ENCODE measurements at places on chromosomes 7 and 10.

GRCh38 chr10:113504423-113504822 lies 48.4 kb upstream of the HABP2 start:
- no peak for DNase-seq

- DNase-seq: no peak
These were observed 104.1 kb upstream of the DPP6 start for GRCh38 chr7:153948060-153948459.

DNA sequence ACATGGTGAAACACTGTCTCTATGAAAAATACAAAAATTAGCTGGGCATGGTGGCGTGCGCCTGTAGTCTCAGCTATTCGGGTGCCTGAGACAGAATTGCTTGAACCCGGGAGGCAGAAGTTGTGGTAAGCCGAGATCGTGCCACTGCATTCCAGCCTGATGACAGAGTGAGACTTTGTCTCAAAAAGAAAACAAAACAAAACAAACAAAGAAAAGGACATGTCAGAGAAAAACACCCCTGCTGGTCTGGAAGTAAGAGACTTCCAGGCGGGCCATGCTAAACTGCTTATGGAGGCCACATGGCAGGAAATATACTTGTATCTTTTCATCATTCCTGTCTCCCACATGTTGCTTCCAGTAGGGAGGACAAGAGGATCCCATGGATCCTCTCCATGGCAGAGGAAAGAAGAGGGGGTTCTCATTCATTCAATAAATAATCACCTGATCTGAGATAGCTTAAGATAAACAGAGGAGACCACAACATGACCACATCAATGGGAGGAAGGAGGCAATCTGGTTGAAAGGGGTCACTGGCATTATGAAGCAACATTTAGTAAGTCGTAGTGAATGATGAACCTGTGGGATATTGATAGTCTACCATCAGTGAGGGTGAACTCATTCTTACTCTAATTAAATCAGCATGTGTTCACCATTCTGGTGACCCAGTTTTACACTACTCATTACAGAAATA lies 60.5 kb upstream of the ZNF138 start:
- DNase-seq: no peak

DNA sequence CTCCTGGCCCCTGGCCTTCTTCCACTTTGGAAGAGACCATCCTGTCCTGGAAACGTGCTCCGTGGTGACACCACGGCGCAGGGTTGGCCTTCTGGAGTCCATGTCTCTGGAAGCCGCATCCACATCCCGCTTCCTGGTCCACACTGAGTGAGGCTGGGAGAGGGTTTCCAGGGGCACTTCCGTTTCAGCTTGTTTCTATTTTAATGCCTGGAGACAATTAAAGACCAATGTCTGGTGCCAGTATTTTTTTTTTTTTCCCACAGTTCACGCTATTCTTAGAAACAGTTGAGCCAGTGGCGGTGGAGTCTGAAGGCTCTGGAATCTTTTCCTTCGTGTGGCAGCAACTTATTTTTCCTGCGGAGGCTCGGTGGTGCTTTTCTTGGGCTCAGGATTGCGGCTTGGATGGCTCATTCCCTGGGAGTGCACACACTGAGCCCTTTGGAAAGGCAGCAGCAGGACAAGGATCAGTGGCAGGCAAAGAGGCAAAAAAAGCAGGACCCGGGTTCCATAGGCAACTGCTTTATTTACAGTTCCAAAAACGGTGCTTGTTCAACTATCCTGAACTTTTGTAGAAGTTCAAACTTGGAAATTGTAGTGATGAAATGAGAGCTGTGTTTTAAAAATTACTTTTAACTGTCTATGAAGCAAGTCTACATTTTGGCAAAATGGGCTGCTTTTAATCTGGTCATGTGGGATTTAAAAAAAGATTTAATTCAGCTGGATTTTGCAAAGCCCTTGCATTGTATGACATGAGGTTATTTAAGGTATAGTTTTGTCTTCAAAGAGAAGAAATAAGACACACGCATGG lies 202.8 kb downstream of the BAMBI start:
- DNase-seq: no peak

DNA sequence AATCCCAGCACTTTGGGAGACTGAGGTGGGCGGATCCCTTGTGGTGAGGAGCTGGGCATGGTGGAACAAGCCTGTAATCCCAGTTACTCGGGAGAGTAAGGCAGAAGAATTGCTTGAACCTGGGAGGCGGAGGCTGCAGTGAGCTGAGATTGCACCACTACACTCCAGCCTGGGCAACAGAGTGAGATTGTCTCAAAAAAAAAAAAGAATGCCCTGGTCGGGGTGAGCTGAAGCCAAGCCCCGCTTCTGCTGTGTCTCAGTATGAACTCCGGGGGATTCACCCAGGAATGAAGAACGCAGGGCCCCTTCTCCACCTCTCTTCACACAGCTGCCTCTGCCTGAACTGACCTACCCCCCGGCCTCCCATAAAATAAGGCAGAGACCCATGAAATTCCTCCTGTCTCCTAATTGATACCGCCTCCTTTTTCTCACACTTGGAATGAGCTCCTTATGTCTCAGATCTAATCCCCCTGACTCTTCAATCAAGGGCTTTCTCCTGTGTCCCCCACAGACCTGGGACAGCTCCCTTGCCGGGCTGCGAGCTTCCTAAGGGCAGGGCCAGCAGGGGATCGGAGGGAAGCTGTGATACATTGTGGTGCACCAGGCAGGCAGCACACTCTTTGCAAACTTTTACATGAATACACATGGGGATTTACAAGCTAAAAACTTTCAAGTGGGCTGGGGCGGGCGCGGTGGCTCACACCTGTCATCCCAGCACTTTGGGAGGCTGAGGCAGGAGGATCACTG lies 911 bp upstream of the ZP3 start:
- DNase-seq: no peak

DNA sequence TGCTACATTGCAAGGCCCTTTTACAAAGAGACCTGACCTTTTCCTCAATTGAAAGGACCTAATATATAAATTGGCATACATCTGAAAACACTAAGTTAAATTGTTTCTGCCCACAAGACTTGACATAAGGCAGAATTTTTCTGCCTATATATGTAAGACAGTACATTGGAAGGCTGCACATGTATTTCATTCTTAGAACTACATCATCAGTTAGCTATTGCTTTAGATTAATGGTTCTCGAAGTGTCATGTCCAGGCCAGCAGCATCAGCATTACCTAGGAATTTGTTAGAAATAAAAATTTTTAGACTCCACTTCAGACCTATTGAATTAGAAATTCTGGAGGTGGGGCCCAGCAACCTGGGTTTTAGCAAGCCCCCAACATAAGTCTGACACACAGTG lies 373.9 kb downstream of the LRRTM3 start:
- no peak for DNase-seq

DNA sequence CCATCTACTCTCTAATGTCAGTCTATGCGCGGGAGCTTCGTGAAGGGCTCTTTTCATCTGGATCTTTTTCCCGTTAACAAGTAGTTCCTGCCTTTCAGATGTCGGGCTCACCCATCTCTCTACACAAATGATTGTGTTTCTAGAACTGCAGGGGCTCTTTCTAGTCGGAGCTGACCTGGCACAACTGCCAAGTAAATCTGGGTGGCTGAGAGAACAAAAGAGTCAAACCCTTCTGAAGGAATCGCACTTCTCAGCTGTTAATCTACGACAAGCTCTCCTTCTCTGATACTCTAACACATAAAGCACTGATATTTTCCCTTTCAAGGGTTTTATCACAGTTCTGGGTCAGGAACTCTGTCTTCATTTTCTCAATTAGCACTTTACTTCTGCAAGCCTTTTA lies 144.7 kb downstream of the NRP1 start:
- no peak for DNase-seq

DNA sequence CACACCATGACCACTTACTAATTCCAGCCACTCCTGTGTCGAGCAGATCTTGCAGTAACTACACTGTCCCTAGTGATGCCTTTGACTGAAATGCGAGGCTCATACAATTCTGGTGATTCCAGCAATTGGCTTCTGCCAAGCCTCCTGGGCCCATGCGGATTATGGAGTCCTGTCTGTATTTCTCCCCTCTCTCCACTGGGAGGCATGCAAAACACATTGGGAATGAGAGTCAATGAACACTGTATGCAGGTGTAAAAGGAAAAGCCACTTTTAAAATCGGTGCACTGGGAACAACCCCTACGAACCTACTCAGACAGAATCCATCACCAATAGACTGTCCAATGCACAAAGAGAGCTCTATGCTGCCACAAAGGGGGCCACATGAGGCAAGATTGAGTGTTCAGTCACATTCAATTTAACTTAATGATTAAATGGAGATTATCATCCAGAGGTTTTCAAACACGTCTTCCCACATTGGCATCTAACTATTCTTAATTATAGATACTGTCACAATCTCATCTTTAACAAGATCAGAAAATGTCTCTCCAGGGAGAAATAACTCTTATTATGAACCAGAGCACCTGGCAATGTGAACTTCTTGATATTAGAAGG lies 550.6 kb downstream of the GLRX3 start:
- DNase-seq: no peak

DNA sequence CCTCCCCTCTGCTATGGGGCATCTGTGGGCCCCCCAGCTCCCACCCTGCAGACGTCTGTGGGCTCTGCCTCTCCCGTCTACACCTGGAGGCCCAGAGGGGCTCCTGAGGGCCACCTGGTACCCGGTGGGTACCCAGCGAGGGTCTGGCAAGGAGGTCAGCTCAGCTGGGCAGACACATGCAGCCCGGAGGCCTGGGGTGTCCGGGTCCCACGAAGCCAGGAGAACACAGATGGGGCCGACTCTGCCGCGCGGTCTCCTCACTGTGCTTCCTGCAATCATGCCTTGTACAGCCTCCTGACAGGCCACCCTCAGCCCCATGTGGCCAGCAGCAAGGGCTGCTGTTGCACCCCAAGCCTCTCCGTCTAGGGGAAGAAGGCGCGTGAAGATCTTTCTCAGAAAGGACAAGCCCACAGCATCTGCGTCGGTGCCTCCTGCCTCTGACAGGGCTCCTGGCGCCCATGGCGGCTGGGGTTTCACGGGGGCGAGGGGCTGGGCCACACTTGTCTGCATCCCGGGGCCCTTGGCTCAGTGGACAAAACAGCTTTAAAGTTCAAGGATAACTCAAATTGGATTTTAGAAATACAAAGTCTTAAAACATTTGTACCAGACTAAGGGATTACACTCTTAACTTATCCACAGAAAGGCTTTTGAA lies 391.3 kb downstream of the DNAJB6 start:
- no peak for DNase-seq

GRCh38 chr7:27083646-27084045 lies 12.2 kb downstream of the HOXA1 start:
- DNase-seq: no peak

DNA sequence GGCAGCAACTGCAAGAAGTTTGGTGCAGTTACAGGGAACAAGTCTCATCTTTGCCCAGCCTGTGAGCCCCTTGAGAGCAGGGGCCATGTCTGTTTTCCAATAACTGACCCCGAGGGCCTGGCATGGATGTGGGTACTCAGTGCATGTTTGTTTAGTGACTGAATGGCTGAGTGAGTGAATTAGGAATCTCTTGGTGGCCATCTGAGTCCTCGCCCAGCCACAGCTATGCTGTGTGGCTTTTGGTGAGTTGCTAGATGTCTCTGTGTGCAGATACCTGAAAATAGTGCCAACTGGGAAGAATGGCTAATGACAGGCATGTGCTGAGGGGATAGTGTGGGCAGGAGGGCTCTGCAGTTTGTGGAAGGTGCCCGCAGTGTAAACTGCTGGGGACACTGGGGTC lies 54.4 kb upstream of the PCBD1 start:
- no peak for DNase-seq

- DNase-seq: peak; percentile 49
These were observed 711.5 kb upstream of the C7orf33 start for GRCh38 chr7:147878912-147879661.

DNA sequence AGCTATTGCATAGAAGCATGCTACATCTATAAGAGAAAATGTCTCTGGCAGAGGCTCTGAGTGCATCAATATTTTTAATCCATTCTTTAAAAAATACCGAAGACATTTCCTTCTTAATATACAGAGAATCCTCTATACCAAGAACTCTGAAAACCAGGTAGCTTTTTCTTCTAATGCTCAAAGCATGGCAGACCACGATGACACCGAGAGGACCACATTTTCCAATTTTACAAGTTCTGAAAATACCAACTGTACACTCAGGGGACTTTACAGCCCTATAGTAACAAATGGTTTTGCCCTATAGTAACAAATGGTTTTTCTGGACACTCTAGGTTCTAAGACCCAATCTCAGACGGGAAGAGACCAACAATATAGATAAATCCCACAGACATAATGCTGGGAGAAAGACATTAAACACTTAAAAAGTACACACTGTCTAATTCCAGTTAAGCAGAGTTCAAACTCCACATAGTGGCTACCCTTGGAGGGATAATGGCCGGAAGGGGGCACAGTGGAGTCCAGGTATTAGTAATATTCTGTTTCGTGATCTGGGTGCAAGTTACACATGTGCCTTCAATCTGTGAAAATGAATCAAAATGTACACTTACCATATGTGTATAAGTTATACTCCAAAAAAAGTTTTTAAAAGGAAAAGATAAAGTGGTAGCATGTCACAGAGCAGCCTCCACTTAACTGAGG lies 26.2 kb downstream of the CCDC6 start:
- no peak for DNase-seq

DNA sequence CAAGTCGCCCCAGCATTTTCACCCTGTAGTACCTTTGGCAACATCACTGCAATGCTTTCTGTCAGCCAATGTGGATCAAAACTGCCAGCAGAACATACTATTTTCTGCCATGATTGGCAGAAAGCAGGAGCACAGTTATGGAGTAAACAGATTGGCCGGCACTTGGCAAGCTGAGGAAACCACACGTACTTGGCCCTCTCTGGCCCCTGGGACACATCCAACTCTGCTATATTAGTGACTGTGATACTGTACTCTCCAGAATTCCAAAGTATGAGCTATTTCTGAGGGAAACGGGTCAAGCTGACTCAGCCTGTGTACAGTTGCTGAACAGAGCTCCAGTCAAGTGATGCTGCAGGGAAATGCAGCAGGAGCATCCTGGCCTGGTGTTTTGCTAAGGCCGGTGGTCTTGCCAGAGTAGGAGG lies 39.8 kb upstream of the LANCL2 start:
- no peak for DNase-seq

DNA sequence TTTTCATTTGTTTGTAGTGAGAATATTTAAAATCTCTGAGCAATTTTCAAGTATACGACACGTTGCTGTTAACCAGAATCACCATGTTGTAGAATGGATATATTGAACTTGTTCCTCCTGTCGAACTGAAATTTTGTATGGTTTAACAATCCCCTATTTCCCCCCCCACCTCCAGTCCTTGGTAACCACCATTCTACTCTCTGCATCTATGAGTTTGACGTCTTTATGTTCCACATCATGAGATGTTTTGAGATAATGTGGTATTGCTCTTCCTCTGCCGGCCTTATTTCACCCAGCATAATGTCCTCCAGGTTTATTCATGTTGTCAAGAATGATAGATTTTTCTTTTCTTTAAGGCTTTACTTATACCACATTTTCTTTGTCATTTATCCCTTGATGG lies 17.4 kb upstream of the PRKCQ start:
- no peak for DNase-seq
